ENCODE measurements at places on chromosomes 11 and 22. TPM values are rescaled to one million over a fixed set of nuclear protein-coding genes. Genes with fewer than 3 reads are reported as not detected.
A peak's percentile ranks its signal among the peaks of the same experiment; 100 is the strongest.

DNA sequence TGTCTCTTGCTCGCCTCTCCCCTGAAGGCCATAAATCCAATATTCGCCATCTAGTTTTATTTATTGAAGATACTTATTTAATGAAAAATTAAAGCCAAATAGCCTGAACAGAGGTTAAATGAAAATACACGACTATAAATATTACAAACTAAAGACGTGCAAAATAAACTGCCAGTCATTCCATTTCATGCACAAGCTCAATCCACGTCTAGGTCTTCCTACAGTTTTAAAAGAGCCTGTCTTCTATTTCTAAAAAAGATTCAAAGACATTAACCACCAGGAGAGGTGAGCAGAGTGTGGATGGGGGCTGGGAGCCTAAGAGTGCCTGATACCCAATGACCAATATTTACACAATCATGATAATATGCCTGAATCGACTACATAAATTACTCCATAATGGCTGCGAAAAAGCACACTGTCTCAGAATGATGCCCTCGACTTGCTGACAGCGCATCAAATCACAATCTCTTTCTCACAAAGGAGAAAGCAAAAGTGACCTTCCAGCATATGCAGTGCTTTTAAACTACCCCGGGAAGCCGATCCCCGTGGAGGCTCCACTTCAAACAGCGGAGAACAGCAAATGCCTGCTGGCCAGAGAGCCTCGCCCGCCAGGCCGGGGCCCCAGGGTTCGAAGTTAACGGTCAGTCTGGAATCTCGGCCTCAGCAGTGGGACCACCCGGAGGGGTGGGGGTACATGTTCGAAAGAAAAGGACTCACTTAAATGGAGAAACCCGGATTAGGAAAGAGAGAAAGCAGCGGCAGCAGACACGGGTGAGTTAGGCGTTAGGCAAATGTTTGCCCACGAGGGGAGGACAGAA, 1.7 kb downstream of the FCHSD2 start:
- DNase-seq, result peak; percentile 71

- no peak for DNase-seq
These were observed 14.0 kb downstream of the ADAMTS8 start for GRCh38 chr11:130414107-130415080.

DNA sequence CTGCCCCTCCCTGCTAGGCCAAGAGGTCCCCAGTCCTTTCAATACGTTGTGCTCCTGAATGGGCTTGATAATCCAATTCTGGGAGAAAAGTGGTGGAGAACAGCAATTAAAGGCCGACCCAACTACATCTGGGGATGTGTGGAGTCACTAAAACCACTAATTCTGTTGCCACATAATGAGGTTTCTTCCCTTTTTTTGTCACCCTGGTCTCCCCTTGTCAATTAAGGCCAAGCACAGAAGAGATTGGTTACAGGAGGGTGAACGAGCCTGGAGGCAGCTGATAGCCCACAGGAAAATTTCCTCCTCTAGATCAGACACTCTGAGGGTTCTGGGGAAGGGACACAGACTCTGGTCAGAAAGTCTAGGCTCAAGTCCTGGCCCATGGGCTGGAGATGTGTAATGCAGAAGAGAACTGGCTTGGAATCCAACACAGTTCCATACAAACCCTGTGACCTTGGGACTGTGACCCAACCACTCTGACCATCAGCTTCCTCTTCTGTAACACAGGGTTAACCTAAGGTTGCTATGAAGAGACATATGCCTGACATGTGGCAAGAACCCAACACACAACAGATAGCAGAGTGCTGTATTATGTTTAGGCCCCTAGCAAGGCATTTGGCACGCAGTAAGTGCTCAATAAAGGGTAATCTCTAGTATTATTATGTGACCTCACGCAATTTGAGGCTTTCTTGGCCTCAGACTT, 146.4 kb downstream of the CHST1 start:
- no peak for DNase-seq

Gene NCAPD3
- 14.2 TPM for total RNA-seq

DNA sequence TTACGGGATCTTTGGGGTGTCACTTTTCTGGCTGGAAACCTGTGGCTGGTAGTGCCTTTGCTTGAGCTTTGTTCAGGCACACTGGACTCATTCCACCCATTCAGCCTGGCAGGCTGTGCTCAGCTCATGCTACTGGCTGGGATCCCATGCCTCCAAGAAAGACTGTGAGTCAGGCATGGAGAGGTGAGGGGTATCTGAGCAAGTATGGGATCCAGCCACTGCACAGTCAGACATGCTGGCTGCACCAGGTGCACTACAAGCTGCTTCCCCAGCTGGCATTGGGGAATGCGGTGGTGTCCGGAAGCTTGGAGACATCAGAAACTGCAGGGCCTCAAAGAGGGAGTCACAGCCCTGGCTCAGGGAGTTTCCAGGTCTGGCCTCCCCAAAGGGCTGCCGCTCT, 12.0 kb upstream of the MED17 start:
- DNase-seq, result no peak

Gene C11orf91
- total RNA-seq, result not detected

DNA sequence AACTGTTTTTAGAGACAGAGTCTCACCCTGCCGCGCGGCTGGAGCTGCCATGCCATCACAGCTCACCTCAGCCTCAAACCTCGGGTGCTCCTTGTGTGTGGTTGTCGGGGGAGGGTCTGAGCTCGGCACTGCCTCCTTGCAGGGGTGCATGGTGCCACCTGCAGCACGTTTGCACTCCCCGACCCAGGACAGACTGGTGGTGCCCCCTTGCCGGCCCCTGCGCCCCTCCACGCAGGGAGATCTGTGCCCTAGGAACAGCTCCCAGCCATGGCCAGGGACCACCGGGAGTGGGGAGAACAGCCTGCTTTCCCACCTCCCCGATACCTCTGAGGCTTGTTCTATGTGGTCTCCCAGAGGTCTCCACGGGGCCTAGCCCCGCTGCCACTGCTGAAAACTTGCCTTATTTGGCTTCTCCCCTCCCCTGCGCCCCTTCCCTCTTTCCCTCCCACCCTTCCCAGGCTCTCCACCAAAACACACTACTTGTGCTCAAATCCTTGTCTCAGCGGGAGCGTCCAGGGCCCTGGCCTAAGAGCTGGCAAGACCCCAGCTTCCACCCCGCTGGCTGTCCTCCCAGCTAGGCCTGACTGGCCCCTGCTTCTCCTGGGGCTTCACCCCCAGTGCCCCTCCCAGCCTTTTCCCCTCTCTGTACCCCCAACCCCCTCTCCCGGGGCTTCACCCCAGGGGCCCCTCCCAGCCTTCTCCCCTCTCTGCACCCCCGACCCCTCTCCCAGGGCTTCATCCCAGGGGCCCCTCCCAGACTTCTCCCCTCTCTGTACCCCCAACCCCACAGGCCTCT, 13.4 kb upstream of the TPCN2 start:
- peak; percentile 78 for DNase-seq

GRCh38 chr11:95443386-95443785, 212.4 kb upstream of the SESN3 start:
- no peak for DNase-seq

DNA sequence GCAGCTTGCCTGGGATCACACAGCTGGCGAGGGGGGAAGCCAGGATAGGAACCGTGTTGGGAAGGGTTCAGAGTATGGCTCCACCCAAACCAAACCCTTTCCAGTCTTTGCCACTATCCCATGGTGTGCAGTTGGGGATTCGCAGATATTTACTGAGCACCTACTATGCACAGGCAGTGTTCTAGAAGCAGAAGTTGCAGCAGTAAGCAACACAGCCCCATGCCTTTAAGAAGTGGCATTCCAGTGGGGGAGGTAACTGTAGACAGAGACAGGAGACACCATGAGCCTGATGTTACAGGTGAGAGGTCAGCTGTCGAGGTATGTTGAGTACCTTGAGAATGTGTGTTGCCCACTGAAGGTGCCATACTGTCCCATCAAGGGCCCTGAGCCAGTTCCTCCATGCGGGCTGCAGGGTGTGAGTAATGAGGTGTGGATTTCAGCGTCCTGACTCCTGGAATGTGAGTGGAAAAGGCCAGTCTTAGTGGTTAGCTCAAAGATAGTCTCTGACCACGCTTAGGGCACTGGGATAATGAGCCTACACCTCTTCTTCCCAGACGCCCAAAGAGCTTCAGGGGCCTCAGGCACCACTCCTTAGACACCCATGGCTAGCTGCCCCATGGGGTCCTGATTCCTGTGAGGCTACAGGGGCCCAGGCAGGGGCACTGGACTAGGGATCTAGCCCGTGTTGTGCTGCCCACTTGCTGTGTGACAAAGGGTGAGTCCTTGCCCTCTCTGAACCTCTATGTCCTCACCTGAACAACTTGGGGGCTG, 71.8 kb upstream of the TP53I11 start:
- DNase-seq, result no peak

DNA sequence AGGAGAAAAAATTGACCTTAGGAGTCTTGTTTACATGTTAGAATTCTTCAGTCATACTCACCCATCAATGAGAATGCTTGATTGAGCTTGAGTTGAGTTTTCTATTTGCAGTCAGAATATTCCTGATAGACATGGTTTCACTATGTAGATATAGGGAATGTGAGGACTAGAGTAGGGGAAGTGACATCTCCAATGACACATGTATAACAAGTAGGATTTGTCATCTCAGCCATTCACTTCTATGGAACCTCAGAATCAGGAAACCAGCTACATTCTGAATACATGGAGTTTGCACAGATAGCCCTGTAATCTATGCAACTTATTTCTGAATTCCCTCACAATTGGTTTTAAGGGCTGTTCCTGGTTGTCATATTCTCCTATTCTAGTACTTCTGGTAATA, 20.1 kb upstream of the OR9Q1 start:
- no peak for DNase-seq

- DNase-seq, result peak; percentile 73
These were observed 14.0 kb downstream of the PSMD13 start for GRCh38 chr11:250740-251299.

- DNase-seq, result no peak
These were observed 667.3 kb downstream of the OPCML start for GRCh38 chr11:132864811-132865576.

- peak; percentile 51 for DNase-seq
These were observed 29.9 kb downstream of the SHANK2 start for GRCh38 chr11:71222318-71223080.

- peak; percentile 19 for DNase-seq
These were observed 5.9 kb downstream of the GNG3 start for GRCh38 chr11:62713343-62713742.

- no peak for DNase-seq
These were observed 3.9 kb upstream of the PRG2 start for GRCh38 chr11:57394203-57394965.

GRCh38 chr11:71459076-71459766, 6.2 kb downstream of the NADSYN1 start:
- DNase-seq, result no peak

DNA sequence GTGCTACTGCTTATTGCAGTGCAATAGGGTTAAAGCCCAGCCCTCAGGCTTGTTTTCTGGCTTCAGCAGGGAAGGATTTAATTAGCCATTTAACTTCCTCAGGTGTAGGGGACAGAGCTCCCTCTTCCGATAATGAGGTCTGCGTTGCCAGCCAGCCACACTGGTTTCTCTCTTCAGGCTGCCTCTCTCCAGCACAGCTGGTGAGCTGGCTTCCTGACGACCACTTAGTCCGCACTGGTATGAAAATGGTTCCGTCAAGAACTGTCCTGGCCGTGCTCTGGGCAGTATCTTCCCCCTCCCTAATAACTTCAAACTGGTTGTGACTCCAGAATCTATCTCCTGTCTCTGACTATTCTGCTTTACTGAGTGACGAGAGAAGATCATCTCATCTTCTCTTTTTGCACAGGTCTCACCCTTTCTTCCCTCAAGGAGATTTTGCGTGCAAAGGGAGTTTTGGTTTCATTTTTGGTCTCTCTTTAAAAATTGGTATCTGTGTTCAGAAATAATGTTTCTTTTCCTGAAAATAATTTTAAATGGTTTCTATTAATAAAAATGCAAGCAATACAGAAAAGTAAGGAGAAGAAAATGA, 49.2 kb downstream of the CNTN5 start:
- DNase-seq, result no peak

- DNase-seq, result no peak
These were observed 155.7 kb downstream of the SNX19 start for GRCh38 chr11:130760515-130761125.

DNA sequence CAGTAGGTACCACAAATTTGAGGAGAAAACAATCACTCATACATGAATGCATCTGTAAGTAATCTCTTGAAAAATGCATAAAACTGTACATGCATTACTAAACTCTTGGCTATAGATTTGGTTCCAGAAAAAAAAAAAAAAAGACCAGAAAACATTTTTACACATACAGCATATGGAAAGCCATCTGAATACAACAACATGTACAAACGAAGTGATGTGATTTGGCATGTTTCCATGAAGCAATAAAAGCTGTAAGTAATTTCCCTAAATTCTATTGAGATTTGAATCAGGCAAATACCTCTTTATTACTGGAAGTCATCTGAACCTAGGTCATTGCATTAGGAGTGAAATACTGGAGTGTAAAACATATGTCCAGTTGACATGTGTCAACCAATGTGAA, 31.9 kb upstream of the ZC3H12C start:
- DNase-seq, result no peak

DNA sequence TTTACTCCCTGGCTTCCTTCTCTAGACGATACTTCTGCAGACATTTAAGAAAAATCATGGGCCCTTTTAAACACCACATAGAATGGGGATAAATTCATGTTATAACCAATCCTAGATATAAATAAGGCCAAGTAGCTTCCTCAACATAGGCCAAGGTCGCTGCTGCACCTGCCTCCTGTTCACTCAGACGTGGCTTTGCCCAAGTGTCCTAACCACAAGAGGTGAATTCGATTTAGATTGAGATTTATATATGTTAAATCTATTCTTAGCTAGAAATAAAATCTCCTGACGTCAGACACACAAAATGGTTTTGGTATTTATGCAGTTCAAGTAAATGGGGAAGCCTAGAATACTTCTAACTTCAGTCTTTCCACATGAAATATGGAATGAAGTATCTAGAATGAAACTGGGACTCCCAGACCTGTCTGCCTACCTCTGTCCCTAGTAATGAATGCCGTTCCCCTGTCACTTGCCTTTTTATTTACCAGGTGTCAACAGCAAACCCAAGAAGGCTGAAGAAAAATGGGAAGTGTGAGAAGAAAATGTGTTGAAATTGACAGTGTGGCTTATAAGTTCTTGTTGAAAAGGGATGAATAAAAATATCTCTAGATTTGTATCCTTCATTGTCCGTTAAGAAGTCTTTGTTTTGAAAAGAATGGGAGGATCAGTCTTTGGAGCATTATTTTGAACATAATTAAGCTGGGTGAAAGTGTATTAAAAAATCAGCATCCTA, 131.8 kb downstream of the HIPK3 start:
- no peak for DNase-seq

GRCh38 chr11:108351468-108351867, 115.9 kb downstream of the C11orf65 start:
- no peak for DNase-seq

Gene TPBGL
- total RNA-seq, result 0.31 TPM

- no peak for DNase-seq
These were observed 932 bp downstream of the IRAG1 start for GRCh38 chr11:10692531-10693115.
